ENCODE measurements at places on chromosomes 4 and X.

DNA sequence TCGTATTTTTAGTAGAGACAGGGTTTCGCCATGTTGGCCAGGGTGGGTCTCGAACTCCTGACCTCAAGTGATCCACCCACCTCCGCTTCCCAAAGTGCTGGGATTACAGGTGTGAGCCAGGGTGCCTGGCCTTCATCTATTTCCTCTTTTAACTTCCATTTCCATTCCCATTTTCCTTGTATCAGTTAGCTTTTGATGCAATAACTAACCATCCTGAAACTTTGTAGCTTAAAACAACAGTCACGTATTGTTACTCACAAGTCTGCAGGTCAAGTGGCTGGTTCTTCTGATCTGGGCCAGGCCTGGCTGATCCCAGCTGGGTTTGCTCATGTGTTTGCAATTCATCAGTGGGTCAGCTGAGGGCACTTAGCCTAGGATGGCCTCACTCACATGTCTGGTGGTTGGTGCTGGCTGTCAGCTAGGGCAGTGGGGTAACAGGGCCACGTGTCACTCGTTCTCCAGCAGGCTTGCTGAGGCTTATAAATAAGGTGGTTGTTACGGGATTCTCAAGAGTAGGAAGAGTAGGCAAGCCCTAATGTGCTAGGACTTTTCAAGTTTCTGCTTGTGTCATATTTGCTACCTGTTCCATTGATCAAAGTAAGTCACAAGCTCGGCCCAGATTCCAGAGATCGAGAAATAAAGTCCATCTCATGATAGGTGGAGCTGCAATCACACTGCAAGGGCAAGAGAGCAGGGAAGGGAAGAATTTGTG, 88.2 kb downstream of the SOWAHB start:
- no peak for DNase-seq

- no peak for DNase-seq
These were observed 11.0 kb upstream of the C4orf50 start for GRCh38 chr4:6029254-6029653.

GRCh38 chrX:69238887-69239231, 73.6 kb upstream of the PJA1 start:
- DNase-seq = no peak

DNA sequence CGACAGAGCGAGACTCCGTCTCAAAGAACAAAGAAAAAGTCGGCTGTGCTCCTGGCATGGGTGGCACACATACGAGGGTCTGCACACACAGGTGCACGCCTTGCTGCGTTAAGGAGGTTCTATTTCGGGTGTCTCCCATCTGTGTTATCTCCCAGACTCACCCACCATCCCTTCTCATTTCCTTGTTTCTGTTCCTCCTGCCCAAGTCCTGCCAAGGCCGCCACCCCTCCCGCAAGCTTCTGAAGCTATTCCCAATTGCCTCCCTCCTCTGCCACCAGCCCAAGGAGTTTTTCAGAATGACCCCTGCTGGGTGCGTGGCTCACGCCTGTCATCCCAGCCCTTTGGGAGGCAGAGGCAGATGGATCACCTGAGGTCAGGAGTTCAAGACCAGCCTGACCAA, 6.0 kb upstream of the IL3RA start:
- DNase-seq = no peak

- DNase-seq = no peak
These were observed 17.3 kb upstream of the GIMD1 start for GRCh38 chr4:106385853-106386393.

All from HFF-Myc (cell line).